ENCODE measurements at places on chromosomes 2 and 18.

DNA sequence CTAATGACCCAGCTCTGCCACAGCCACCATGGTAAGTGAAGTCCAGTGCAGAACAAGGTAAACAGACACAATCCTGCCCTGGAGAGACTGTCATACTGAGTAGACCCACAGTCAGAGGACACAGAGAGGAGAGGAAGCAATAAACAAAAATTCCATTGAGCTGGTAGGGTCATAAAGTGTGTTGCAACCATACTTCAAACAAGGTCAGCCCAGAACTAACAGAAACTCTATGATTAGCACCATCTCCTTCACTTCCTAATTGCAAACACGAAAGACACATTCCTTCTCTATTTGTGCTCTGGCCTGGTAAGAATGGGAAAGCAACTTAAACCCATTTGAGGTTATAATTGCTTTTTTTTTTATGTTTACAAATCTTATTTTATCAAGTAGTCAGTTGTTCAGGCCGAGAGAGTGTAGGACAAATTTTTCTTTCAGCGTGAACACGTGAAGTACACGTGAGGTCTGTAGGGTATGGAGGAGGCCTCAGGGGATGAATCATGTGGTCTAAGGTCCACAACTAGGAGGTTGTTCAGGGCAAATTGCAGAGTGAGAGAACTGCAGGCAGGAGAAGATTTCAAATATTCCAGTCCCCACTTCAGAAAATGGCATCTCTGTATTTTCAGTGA, 71.4 kb upstream of the GLS start:
- no peak for DNase-seq

DNA sequence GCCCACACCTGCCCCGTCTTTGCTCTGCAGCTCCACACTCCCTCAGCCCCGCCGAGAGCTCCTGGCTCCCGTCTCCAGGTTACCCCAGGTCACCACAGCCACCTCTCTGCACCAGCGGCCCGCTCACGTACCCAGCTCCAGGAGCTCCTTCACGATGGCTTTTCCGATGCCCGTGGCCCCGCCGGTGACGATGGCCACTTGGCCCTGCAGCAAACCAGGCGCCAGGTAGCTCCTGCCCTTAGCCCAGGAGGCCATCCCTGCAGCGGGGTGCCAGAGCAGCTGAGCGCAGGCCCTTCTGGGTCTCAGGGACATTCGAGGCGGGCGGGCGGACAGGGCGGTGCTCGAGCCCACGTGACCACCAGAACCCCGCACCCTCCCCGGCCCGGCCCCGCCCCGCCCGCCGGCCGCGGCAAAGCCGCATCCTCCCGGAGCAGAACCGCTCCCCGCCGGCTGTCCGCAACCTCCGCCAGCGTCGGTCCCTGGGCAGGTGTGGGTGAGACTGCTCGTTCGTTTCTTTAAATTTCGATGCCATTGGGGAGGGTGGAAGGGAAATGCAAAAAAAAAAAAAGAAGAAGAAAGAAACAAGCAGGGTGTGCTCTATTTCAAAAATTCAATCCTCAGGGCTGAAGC, at the start of the genes PECR and TMEM169:
Gene PECR, minus strand, starts transcription at position 323 of the 630 bp plus-strand sequence. Its CDS starts 68 bp downstream, at position 255.
Gene TMEM169, plus strand, starts transcription at position 433 of the 630 bp plus-strand sequence. CDS start 14,045 bp downstream, outside the sequence.
- peak; percentile 72 for DNase-seq

GRCh38 chr2:100580367-100581276, 17.8 kb downstream of the PDCL3 start:
- peak; percentile 42 for DNase-seq

DNA sequence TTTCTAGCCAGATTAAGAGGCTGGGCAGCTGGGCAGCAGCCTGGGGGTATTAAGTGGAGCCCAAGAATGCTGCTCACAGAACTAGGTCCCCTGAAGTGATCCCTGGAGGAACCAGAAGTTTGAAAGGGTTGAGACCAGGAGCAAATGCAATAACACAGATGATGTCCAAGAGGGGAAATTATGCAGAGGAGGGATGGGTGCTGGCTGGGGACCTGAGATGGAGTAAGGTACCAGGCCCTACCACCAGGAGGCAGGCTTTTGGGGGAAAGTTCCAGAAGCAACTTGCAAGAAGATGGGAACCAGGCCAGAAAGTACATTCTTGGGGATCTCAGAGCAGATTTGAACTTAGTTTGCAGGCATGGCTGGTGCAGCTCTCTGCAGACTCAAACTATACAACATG, 175.1 kb downstream of the NCK2 start:
- peak; percentile 49 for DNase-seq

GRCh38 chr2:38251940-38252339, 125.1 kb downstream of the ATL2 start:
- DNase-seq = no peak

DNA sequence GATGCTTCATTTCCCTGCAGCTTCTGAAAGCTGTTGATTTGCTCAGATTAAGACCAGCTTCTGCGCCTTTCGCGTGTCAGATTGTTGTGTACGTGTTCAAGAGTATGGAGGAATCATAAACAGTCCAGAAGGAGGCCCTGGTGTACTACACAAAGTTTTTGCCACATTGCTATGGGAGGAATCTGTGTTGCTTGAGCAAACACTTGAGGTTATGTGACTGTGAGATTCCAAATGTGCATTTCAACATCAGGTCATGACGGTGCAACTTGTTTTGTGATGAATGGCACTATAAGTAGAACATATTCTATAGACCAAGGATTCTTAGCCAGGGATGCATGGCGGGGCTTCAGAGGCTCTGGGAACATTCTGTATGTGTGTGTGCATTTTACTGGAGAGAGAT, 35.0 kb downstream of the SRSF7 start:
- DNase-seq = no peak

DNA sequence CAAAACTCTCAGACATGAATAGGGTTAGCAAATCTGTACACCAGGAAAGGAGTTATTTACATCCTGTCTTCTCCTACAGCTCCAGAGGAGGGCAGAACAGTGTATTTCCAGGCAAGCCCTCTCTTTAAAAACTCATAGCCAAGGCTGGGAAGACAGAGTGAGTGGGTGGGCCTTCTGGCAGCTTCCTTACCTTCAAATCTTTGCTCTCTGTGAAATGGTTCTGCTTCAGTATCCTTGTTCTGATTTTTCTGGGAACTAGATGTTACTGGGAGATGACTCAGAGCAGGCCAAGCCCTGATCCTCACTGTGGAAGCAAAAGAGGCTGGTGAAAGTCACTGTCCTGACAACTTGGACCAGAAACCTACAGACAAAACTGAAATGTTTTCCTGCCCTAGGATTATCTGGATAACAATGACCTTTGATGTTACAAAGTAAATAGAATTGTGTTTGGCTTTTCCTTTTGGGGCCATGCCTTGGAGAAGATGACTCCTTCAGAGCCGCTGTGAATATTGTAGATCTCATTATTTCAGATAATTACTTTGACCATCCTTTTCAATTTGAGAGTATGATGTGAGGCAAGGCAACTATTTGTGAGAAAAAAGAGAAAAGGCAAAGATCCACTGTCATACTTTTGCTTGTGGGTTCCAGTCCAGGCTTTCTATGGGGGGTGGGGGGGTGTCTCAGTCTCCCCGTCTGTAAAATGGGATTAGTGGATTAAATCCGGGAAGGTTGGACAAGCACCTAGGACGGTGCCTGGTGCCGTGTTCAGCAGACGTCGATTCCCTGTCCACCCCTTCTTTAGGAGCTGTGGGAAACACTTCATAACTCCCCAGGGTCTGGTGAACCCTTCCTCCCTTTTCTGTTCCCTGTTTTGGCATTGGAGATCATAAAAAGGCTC, 644 bp upstream of the QPCT start:
- no peak for DNase-seq

DNA sequence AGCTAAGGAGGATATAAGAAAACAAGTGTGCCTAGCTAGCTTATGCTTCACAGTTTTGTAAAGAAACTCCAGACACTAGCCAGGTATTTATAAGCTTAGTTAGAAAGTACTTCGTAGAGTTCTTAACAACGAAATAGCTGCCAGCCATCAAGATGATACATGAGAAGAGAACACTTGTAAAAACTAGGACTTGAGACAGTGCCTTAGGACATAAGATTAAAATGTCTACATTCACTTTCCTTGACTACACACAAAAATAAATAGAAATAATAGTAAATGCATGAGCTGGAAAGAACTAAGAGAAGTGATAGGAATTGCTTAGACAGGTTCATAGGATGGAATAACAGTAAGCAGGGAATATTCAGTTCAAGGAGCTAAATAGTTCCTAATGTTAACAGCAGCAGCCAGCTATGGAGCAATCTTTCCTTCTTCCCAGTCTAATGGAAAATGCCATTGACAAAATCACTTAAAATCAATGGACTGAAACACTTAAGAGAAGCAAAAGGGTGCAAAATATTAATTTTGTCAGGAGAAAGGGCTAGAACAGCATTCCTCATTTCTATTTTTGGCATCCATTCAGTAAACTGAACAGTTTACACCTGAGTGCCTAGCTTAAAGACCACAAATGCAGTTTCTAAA, 186.6 kb downstream of the PDE11A start:
- no peak for DNase-seq

GRCh38 chr2:110113961-110114591, 1.5 kb downstream of the MALL start:
- DNase-seq = no peak

DNA sequence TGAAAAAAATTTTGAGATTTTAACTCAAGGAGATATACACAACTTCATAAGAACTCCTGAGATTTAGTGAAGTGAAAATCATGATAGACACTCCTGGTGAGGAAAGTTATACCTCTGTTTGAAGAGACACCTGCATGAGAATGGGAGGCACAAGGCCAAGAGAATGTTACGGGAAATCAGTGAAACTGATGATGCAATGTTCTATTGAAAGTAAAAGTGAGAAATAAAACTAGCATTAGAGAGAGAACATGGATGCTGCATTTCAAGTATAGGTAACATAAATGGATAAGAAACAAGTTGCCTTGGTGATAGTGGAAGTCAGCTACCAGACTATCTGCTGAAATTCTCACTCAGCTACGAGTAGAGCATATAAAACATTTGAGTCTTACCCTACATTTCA, 562.1 kb upstream of the FANCL start:
- DNase-seq = no peak

DNA sequence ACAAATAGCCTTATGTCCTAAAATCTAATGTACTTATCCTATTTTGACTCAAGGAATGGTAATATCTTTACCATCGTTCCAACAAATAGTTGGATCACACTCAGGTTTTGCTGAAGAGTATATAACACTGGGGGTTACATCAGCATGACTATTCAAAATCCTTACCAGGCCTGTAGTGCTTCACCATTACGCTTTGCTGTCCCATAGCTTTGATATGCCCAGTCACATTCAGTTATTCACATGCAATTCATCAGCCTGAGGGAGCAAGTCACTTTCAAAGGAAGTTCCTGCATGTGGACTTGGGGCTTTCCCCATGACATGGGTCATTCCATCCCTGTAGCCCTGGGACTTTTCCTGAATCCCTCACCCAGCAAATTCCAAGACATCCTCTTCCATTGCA, 39.6 kb downstream of the FTCDNL1 start:
- DNase-seq = no peak

GRCh38 chr2:76711490-76711889, 810.7 kb downstream of the LRRTM4 start:
- no peak for DNase-seq

DNA sequence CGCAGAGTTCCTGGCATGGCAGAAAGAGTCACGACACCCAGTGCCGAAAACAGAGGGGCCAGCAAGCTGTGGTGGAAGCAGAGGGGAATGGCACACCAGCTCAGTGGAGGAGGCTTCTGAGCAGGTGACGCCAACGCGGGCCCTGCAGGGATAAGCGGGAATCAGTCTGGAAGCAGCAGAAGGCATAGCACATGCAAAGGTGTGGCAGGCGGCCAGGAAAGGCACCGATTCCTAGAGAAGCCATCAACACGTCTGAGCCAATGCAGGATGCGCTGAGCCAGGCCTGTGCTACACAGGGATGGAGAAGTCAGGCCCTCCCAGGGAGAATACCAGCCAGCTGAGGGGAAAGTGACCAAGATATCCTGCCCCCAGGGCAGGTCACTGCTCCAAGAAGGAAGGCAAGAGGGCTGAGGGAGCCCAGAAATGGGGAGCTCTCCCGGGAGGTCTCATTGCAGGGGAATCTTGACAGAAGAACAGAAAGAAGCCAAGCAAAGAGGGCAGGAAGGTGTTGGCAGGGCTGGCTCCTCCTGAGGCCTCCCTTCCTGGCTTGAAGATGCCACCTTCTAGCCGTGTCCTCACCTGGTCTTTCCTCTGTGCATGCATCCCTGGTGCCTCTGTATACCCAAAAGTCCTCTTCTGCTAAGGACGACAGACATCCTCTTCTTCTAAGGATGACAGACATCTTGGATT, 16.3 kb downstream of the TEX51 start:
- no peak for DNase-seq

GRCh38 chr2:77664491-77664890, 142.3 kb upstream of the LRRTM4 start:
- DNase-seq = no peak

DNA sequence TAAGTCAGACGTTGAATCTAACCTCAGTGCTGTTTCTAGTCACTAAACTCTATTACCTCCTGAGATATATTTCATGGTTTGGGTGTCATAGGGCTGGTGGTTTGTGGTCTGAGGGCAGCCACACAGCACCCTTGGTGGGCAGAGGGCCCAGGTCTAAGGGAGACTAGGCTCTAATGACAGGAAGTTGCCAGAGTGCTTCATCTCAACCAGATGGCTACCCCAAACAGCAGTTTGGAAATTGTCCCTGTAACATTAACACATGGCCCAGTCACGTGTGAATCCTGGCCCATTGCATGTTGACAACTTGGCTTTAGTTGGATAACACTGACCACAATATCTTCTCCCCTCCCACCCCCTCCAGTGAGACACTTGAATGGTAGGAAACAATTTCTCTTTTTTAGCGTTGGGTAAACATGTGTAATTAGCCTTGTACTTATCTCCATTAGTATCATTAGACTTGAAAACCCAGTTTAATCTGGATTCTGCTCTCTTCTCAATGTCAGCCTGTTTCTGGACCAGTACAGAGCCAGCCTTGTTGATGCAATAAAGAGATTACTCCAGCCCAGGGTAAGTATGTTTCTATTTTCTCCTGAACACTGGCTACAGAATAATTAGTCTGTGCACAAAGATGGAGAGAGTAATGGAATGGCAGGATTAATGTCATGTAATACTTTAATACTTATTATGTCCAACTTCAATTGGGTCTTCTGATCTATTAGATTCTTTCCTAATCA, 187.8 kb upstream of the SIX3 start:
- DNase-seq = no peak

DNA sequence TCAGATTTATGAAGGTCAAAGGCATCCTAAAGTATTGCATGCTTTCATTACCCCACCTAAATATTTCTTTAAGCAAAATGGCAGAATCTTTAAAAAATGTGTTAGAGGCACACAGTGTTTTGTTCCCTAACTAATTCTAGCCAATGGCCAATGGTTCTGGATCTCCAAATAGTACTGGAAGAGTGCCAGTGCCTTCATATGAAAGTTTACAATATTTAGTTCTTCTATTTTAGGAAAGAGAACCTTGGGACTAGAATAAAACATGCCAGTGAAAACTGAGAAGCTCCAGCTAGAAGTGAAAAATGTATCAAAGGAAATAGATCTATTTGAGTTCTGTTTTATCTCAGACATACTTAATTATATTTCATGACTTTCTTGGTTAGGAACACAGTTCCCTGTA, 37.1 kb downstream of the TACR1 start:
- DNase-seq = no peak

GRCh38 chr18:14964406-14964805, 216.4 kb downstream of the ANKRD30B start:
- no peak for DNase-seq
